ENCODE measurements at places on chromosomes 12 and 14.

- DNase-seq: no peak
These were observed 138.0 kb downstream of the SLC38A6 start for GRCh38 chr14:61119006-61119405.

- DNase-seq: no peak
These were observed 12.8 kb upstream of the GPX2 start for GRCh38 chr14:64955297-64955696.

GRCh38 chr12:106541201-106541600 lies 41.6 kb upstream of the RFX4 start:
- DNase-seq: no peak

GRCh38 chr14:53999061-53999488 lies 42.5 kb upstream of the BMP4 start:
- DNase-seq: no peak

DNA sequence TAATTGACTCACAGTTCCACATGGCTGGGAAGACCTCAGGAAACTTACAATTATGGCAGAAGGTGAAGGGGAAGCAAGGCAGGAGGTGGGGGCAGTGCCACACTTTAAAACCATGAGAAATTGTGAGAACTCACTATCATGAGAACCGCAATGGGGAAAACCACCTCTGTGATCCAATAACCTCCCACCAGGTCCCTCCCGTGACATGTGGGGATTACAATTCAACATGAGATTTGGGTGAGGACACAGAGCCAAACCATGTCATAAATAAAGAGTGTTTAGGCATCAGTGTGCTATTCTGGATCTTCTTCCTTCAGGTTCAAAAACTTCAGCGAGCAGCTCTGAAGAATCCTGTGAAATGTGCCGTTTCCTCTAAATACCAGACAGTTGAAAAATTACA lies 9.7 kb downstream of the DDX47 start:
- DNase-seq: no peak

GRCh38 chr12:115030017-115030416 lies 346.0 kb upstream of the TBX3 start:
- no peak for DNase-seq

GRCh38 chr12:117699575-117699974 lies 269.2 kb downstream of the KSR2 start:
- no peak for DNase-seq

GRCh38 chr14:94363151-94363624 lies 25.2 kb downstream of the SERPINA1 start:
- DNase-seq: no peak

GRCh38 chr14:96403409-96403808 lies 11.5 kb downstream of the AK7 start:
- no peak for DNase-seq

DNA sequence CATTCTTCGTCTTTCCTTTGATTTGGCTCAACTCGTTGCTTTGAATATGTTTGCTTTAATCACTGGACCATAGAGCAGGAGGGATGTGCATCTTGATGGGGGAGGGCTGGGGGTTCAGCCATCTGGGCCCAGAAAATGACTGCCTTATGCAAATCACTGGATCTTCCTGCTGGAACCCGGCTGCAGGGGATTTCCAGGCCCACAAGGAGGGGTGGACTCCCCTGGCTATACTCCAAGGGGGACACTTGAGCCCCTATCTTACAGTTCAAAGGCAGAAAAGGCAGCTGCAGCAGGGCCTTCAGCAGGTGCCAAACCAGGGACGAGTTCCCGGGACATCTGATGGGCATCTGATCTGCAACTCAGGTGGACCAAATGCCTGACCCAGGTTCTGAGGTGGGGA lies 122.5 kb downstream of the DICER1 start:
- DNase-seq: no peak

DNA sequence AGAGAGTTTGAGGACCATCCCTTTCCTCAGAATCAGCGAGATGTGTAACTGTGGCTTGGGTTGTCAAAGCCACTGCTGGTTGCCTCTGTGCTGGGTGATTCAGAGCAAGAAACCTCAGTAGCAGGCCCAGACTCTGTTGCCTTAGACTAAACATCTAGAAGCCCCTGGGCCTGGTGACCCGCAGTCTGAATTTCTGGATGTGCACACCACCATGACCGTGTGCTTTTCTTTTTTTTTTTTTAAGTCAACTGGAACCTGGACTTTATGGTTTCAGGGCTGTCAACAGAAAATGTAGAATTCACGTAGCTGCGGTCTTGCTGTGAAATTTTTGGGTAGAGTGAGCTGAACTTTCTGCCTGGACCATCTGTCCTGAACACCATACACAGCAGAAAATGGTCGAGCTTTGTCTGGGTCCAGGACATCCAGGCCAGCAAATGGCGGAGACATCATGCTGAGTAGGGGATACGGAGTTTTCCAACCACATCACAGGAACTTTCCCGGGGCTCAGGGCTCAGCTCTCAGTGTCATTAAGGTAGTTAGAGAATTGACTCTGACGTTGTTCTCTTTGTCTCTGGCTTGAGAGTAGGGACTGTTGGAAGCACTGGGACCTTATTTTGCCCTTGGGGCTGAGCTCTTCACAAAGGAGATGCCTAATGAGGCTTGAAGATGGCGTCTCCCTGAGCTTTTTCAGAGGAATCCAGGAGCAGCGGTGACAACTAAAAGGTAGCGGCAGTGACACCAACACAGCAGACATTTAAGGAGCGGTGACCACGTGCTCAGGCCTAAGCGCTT lies 23.0 kb upstream of the BATF start:
- DNase-seq: no peak

- no peak for DNase-seq
These were observed 209.6 kb upstream of the SLC16A7 start for GRCh38 chr12:59386236-59386635.

Measured in hematopoietic multipotent progenitor cell treated with erythropoietin and hydrocortisone succinate and interleukin-3 and kit ligand, for 4 days (in vitro differentiated cells).